ENCODE measurements at places on chromosomes 3 and 15. TPM values are rescaled to one million over a fixed set of nuclear protein-coding genes. Genes with fewer than 3 reads are reported as not detected.

ZNF620 gene
- total RNA-seq = 15.1 TPM

ANKRD34C gene
- not detected for total RNA-seq

GPR62 gene
- 0.36 TPM for total RNA-seq

DNA sequence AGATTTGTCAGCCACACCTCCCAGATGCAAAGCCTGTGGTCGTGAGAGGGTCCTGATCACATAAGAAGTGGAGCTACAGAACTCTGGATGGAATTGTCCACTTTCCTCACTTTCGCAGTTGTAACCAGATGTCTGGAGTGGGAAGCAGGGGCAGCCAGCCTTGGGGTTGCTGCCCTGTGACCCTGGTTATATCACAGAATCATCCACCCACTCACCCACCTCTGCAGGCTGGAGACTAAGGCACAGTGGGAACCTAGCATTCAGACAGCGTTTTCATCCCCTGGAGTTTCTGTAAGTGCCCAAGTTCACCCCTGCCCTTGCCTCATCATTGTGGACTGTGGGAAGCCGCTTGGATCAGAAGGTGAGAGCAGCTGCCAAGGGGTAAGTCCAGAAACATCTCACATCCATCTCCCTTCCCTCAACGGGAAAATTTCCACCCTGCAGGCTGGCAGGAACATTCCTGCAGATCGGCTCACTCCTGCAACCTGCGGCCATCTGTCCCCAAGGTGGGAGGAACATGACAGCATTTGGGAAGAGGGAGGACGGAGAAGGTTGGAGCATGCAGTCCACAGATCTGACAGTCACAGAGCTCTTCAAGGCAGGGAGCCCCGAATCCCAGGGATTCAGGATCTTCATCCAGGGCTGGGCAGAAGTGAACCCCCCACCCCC, 2.9 kb upstream of the IQSEC1 start:
- DNase-seq = no peak
- no peak overlapping the region for H3K4me3 ChIP-seq
- no peak overlapping the region for H3K27ac ChIP-seq
- peaks cover 73% of the 10 kb centered on the region for H3K27me3 ChIP-seq
- no peaks in the 10 kb centered on the region for H3K36me3 ChIP-seq

DNA sequence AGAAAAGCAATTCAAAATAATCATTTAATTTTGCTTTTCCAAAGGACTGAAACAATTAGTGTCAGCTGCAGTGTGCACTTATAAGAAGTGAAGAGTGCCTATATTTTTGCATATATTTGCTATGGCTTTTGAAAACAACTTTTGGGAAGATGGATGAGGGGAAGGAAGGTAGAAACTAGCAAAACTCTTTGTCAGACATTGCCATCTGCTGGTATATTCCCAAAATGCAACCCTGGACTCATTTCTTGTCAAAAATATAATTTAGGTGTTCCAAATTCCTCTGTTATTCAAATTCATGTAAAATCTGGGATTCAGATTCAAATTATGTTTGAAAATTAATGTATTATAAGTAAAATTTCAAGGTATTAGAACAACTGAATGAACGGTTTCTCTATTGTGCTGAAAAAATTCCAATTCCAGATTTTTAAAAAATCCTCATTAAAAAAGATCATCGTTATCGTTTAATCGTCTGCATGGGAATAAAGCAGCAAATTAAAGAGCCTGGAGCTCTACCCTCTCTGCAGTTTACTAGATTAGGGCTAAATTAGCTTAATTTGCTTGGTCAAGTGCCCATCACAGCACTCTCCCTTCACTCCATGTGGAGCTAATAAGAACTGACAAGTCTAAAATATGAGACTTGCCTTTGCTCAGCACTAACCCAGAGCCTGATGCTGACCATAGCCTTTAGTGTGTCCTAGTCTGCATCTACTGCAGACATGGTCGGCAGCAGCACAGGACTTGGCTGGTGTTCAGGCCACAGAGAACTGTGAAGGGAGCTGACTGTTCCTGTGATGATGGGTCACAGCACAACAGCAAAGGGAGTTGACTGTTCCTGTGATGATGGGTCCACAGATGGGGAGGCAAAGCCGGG, 67.9 kb upstream of the MITF start:
- H3K4me3 ChIP-seq = no peak overlapping the region
- no peak overlapping the region for H3K27ac ChIP-seq
- peaks cover 9% of the 10 kb centered on the region for H3K27me3 ChIP-seq
- peaks cover 9% of the 10 kb centered on the region for H3K4me1 ChIP-seq
- no peak for DNase-seq

DNA sequence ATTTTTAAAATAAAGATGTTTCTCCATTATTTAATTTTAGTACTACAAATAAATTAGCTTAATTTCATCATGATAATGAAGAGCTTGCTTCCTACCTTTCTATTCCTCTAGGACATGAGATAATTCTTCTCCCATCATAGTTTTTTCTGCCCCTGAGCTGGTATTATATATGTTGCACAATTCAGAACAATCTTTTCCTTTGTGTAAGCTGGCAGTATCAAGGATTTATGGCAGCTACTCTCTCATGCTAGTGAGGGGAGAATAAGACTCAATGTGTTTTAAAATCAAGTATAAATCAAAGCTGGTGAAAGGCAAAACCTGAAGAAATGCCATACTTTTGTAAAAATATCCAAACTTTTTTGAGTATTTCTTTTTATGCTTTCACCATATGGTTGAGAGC, 1405.3 kb downstream of the SI start:
- no peaks in the 10 kb centered on the region for H3K36me3 ChIP-seq
- H3K27ac ChIP-seq = peak overlapping the region; percentile 12
- H3K27me3 ChIP-seq = no peaks in the 10 kb centered on the region
- H3K4me3 ChIP-seq = no peak overlapping the region
- no peak for DNase-seq
- H3K4me1 ChIP-seq = peaks cover 7% of the 10 kb centered on the region

DNA sequence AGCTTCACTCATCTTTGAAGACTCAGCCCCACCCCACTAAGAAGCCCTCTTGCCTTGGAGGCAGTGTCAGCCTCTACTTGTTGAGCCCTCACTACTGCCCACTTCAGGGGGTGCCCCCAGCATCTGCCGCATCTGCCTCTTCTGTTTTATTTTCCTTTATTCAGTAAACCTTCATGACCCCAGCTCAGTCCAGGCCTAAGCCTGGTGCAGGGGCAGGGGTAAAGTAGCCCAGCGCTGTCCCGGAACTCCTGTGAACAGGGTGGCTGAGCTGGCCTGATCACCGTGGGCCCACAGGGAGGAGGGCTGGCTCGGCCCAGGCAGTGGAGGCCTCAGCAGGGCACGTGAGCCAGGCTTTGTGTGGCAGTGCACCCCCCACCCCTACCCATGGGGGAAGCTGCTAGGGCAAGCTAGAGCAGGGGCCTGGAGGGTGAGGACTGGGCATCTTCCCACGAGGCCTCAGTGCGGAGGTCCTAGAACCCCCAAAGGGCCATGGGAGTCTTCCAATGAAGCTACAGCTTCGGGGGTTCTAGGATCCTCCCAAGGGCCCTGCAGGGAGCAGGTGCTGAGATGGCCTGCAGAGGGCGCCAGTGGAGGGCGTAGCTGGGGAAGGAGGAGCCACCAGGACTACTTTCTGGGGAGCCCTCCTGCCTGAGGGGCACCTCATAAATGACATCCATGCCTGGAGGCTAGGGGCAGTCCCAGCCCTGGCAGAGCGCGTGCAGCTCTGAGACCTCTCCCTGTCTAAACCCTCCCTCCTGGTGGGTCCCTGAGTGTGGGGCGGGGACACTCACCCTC, 36.0 kb downstream of the TSPAN3 start:
- peaks cover 14% of the 10 kb centered on the region for H3K36me3 ChIP-seq
- no peaks in the 10 kb centered on the region for H3K27me3 ChIP-seq
- DNase-seq = peak; percentile 21
- no peak overlapping the region for H3K4me3 ChIP-seq

DNA sequence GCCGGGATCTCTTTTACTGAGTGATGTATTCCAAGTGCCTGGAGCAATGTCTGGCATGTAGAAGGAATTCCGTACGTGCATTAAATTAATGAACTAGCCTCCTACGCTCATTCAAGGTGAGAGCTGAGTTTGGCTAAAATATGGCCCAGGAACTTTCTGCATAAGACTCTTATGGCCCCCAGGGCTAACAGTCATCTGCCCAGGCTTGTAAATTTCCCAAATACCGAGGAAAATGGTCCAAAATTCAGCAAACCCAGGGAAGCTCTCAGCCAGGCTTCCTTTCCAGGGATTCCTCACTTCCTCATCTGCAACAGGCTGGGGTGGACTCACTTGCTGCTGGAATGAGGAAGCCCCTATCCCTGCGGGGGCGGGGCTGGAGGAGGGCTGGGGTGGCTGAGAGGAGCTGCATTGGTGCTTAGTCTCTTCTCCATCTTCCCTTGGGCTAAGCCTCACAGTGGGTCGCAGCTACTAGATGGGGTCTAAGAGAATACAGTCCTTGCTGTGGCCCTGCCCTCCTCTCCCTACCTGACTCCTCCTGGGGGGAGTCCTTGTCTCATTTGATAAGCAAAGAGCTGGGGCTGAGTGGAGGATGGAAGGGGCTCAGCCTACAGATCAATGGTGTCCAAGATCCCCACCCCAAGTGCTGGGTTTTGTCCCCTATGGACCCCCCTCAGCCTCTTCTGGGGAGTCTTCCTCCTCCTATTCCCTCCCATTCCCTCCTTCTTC, 28.5 kb upstream of the APOD start:
- no peak overlapping the region for H3K4me3 ChIP-seq
- peaks cover 7% of the 10 kb centered on the region for H3K36me3 ChIP-seq
- H3K27me3 ChIP-seq = no peaks in the 10 kb centered on the region
- H3K4me1 ChIP-seq = peaks cover 22% of the 10 kb centered on the region
- DNase-seq = no peak

Measured in mesothelial cell of epicardium (in vitro differentiated cells).